ENCODE measurements at places on chromosomes 7 and 10. TPM values are rescaled to one million over a fixed set of nuclear protein-coding genes. Genes with fewer than 3 reads are reported as not detected.

GRCh38 chr10:323651-324293 is 188.5 kb downstream of the ZMYND11 start:
- peak; percentile 92 for DNase-seq

- DNase-seq: peak; percentile 64
Observed at GRCh38 chr7:26398756-26399509, 107.3 kb downstream of the SNX10 start.

DNA sequence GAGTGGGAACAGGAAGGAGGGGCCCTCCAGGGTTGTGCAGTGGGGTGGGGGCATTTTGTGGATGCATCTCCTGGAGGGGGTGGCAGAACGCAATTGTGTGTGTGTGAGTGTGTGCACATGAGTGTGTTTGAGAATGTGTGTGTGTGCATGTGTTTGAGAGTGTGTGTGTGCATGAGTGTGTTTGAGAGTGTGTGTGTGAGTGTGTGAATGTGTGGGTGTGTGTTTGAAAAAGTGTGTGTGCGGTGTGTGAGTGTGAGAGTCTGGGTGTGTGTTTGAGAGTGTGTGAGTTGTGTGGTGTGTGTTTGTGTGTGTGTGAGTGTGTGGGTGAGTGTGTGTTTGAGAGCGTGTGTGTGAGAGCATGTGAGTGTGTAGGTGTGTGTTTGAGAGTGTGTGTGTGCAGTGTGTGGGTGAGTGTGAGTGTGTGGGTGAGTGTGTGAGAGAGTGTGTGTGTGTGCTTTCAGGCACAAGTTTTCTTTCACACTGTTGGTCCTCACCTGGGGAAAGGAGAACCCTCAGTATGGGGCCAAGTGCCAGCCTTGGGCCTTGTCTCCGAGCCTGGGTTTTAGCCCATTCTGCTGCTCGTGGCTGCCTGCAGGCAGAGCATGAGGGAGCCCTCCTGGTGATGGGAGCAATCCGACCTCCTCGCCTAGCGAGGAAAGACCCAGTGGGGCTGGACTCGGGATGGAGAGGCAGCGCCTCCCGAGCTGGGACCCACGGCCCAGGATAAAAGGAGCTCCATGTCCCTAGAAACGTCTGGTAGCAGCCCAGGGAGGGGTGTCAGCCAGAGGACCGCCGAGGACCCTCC is 35.6 kb downstream of the CDH23 start:
- no peak for DNase-seq

Gene CALCR
- 0.48 TPM for total RNA-seq

GRCh38 chr7:124724507-124725192 is 40.9 kb downstream of the GPR37 start:
- no peak for DNase-seq

Measured in umbilical cord (tissue), 2 donors.